Kidney (tissue), 22 donors: ENCODE measurements at places on chromosomes 13 and 19. TPM values are rescaled to one million over a fixed set of nuclear protein-coding genes. Genes with fewer than 3 reads are reported as not detected.

DNA sequence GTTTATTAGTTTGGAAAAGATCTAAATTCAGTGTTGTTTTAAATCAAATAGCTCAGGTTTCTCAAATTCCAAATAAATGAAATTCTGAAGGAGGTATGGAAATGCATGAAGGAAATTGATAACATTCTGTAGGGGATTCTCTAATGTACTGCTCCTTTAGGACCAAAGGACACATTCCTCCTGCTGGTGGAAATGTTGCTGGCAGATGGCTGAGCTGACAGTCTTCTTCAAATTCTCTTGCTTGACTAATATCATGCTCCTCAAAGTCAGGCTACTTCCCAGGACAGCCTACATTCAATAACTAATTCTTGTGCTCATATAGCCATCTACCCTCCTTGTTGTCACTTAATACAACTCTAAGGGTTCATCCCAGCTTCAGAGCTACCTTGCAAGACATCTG, 1118.5 kb downstream of the PCDH9 start:
- no peak for DNase-seq

GRCh38 chr13:66462187-66462586, 767.9 kb downstream of the PCDH9 start:
- no peak for DNase-seq

- DNase-seq: peak; percentile 69
These were observed 12.6 kb upstream of the MAB21L1 start for GRCh38 chr13:35489050-35489449.

MAB21L1 gene
- total RNA-seq: 0.47 TPM

RDH8 gene
- total RNA-seq: not detected
